ENCODE measurements at places on chromosomes 6 and 20.

GRCh38 chr6:52087498-52087999, at the start of gene PKHD1:
PKHD1 (minus strand) TSS chr6:52087613; CDS start chr6:52084933, 2,680 bp downstream.
- DNase-seq, result no peak

DNA sequence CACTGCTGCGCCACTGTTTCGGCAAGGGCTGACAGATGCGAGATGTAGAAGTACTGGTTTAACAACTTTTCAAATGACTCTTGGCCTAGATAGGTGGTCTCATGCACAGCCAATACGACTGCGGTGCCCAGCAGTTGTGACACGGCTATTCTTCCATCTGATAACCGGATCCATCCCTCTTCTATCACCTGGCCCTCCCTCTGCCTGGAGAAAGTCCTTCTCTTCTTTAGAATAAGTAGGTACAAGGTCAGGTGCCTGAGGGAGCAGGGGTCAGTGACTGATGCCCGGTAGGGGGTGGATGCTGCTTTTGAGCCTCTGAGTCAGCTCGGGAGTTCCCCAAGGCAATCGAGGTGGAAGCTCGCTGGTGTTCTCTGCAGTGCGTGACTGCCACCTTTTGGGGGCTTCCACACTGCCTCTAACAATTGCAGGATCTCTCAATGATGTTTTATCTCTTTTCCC, 166.8 kb upstream of the GRIK2 start:
- DNase-seq, result peak; percentile 4

- no peak for DNase-seq
These were observed 17.6 kb downstream of the TMEM74B start for GRCh38 chr20:1166948-1167720.

GRCh38 chr20:6024768-6025167, 29.1 kb downstream of the LRRN4 start:
- DNase-seq, result no peak

GRCh38 chr6:115514656-115515055, 546.0 kb downstream of the FRK start:
- DNase-seq, result no peak

DNA sequence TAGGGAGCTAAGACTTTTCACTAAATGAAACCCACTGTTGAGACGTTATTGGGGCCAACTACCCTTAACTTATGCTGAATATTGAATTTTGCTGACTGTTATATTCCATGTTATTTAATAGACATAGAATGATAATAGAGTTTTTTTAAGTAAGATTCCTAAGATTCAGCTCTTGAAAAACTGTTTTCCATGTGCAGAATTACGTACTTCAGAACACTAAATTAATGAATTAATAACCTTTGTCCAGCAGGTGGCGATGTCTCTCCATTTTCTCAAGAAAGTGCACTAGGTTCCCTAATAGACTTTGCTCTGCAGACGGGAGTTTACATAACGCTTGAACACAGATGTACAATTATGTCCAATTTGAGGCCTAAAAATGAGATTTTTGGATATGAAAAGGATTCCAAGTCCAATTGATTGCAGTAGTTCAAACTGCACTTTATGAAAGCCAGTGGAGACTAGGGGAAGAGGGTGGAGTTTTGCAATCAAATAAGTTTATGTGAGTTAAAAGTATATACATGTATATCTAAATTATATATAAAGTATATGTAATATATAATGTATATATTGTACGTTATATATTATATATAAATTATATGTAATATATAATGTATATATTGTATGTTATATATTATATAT, 282.1 kb downstream of the UST start:
- DNase-seq, result peak; percentile 85

DNA sequence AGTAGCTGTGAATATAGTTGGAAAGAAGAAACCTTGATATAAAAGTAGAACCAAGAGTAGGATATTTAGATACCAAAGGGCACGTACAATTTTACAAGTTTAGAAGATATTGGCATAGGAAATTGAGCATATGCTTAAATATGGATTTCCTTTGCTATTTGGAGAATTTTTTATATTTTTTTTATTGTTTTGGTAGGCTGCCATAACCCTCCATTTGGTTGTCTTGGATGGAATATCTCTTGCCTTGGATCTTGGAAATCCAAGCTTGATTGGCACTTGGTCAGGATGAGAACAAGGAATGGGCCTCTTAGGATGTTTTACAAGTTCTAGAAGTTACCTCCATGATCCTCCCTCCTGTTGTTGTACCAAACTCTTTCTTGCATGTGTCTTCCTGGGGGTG, 297.1 kb downstream of the PRL start:
- no peak for DNase-seq

DNA sequence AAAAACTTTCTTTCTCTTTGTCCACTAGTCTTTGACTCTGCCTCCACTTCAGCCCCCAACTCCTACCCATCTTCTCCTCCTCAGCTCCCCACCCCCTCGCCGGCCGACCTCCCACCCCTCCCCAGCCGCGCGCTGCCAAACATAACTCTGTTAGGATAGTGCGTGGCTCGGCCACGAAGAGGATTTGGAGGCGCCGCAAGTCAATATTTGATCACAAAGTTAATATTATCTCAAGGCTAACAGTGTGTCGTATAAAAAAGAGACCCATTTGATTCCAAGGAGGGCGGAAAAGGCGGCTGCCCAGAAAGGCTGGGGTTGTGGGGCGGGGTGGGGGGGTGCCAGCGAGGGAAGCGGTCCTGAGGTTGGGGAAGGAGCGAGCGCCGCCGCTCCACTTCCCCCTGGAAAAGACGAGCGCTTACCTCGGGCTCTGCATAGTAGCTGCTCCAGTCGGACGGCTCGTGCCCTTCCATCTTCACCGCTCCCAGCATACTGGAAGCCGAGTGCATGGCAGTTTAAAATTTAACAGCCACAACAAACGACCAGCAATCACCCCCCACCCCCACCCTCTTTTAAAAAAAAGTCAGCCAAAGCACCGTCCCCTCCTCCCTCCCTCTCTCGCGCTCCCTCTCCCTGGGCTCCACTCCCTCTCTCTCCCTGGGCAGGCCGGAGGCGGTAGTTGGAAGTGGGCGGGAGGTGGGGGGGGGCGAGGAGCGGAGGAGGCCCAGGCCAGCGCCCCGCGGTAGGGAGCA, 425 bp downstream of the FOXA2 start:
- no peak for DNase-seq

DNA sequence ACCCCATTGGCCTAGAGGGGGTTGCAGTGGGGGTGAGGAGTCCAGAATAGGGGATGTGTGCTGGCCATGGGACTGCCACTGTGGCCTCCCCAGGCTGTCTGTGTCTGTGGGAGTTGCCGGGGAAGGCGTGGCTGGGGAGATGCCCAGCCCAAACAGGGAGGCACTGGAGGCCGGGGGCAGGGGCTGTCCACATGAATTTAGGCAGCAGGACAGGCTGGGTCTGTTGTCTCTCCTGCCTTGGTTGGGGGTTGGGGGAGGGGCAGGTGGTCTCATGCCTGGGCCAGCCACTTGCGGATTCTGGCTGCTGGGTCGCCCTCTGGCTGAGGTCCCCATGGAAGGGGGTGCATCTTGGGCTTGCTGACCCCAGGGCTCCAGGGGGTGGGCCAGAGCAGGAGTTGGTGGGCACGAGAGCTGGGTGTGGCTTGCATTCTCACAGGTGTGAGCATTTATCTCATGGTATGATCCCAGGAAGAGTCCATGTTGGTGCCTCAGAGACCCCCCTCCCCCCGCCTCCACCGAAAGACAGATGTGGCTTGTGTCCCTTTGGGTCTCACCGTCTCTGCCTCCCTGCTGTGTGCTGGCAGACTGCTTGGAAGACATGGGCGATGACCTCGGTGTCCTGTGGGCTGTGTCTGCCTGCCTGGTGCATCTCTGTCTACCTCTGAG, 4.0 kb downstream of the SOX18 start:
- no peak for DNase-seq

All from CD4-positive, alpha-beta T cell treated with Interleukin-21 for 1 hour (primary cell).